ENCODE measurements at places on chromosomes 2 and 18.

DNA sequence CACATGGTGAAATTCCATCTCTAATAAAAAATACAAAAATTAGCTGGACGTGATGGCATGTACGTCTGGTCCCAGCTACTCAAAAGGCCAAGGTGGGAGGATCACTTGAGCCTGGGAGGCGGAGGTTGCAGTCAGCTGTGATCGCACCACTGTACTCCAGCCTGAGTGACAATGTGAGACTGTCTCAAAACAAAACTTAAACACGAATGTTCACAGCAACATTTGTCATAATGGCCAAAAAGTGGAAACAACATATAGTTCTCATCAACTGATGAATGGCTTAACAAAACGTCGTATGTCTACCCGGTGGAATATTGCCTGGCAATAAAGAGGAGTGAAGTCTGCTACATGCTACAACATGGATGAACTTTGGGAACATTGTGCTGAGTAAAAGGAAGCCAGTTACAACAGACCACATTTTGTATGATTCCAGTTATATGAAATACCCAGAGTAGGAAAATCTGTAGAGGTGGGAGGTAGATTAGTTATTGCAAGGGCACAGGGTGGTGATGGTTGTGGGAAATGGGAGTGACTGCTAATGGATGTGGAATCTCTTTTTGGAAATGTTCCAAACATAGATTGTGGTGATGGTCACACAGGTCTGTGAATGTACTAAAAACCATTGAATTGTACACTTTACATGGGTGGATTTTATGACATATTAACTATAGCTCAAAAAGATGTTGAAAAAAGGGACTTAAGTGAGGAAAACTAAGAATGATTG lies 478.2 kb downstream of the PTPRM start:
- no peak for DNase-seq

GRCh38 chr2:234373060-234373459 lies 123.8 kb downstream of the ARL4C start:
- DNase-seq, result no peak

GRCh38 chr18:46427216-46427995 lies 229.6 kb downstream of the LOXHD1 start:
- no peak for DNase-seq

GRCh38 chr2:65856928-65857327 lies 424.5 kb upstream of the SPRED2 start:
- DNase-seq, result no peak

- DNase-seq, result no peak
Measured at GRCh38 chr18:864872-865273, 39.8 kb upstream of the ADCYAP1 start.

GRCh38 chr2:165631089-165631488 lies 161.6 kb downstream of the CSRNP3 start:
- DNase-seq, result peak; percentile 86

- no peak for DNase-seq
Measured at GRCh38 chr18:2920027-2920426, 73.2 kb downstream of the EMILIN2 start.

DNA sequence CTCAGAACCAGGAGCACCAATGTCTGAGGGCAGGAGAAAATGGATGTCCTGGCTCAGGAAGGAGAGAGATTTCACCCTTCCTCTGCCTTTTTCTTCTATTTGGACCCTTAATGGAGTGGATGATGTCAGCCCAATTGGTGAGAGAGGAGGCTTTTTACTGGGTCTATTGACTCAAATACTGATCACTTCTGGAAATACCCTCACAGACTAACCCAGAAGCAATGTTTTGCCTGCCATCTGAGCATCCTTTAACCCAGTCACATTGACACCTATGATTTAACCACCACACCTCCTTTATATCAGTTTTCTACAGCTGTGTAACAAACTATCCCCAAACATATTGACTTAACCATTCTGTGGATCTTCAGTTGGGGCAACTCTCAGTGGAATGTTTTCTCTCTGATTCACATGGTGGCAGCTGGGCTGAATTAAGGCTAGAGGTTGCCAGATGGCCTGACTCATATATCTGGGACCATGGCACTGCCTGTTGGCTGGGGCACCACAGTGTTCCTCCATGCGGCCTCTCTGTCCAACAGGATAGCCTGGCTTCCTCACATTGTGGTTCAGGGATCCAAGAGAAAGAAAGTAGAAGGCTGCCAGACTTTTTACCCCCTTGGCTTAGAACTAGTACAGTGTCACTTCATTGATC lies 18.2 kb upstream of the MBOAT2 start:
- no peak for DNase-seq

DNA sequence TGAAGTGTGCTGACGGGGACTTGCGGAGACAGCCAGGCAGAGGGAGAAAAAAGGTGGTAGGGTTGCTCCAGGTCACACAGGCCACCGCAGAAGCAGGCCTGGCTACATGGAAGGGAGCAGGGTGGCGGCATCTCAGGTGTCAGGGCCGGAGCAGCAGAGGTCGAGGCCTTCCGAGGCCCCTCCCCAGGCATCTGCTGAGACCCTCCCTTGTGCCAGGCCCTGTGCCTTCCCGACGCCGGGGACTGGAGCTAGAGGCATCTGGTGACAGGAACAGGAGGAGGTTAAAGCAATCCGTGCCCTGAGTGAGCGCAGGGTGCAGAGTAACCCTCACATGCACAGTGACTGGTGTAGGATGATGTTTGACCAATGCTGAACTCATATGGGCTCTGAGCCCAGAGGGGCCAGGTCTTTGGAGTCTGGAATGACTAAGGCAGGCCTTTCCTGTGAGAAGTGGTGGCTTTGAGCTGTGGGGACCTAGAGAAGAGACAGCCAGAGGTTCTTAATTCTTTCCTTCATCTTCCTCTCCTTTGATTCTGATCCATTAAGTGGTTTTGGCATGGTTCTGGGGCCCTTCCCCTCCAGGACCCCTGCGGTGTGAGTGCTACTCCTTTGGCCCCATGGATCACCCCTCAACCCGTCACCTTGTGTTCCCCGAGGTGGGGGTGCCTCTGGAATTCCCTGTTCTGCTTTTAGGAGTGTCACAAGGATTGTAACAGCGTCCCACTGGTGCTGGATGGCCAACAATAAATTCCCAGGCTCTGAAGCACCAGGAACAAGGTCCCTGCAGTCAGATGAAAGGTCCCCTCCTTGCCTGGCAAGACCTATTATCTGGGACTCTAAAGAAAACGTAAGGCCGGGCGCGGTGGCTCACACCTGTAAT lies 72.1 kb downstream of the KLHL29 start:
- DNase-seq, result no peak

DNA sequence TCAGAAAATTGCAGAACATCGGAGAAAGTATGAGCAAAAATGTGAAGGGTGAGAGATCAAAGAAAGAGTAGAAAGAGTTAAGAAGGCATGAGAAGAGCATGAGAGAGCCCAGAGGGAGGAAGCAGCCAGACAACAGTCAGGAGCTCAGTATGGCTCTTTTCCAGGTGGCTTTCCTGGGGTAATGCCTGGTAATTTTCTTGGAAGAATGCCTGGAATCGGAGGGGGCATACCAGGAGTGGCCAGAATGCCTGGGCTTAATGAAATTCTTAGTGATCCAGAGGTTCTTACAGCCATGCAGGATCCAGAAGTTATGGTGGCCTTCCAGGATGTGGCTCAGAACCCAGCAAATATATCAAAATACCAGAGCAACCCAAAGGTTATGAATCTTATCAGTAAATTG lies 271.8 kb upstream of the TFPI start:
- no peak for DNase-seq

GRCh38 chr2:221371347-221371746 lies 200.8 kb downstream of the EPHA4 start:
- no peak for DNase-seq

GRCh38 chr18:77023102-77023782 lies 109.3 kb downstream of the MBP start:
- no peak for DNase-seq

- DNase-seq, result no peak
Measured at GRCh38 chr2:153575171-153575853, 96.8 kb upstream of the RPRM start.

DNA sequence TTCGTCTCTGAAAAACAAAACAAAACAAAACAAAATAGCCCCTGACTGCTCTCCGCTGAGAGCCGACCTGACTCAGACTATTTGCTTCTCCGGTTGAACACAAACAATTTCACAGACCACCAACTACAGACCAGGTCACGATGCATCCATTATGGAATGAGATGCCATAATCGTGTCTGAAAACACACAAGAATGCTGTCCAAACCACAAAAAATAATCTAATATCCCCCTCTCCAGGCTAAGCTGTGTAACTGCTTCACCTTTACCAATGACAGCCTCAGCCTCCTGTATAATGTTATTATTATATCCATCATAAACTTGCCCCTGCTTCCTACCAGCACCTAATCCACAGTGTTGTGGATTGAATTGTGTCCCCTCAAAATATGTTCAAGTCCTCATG lies 114.7 kb downstream of the DNAH6 start:
- no peak for DNase-seq

GRCh38 chr2:205685314-205686055 lies 3.2 kb downstream of the NRP2 start:
- DNase-seq, result no peak

DNA sequence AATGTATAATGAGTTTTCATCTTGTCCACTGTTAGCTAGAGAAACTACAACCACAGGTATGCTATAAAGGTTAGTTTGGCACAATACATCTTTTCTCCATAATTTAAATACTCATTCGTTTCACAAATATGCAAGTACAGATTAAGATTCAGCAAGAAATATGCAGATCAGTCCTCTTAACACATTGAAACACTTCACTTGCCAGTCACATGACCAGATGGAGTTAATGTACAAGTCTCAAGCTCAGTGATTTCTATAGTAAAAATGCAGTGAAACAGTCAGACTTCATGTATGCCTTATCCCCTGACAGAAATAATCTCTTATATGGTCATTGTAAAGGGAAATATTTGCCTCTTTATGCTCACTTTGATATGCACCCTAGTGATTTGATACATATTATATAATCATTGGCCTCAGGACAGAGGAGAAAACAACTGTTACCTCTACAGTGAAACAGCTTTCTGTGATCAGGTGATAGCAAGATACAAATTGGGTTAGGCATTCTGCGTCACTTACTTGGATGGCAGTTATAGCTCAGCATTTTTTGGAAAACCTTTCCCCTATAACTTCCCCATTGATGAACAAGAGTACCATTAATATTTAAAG lies 104.6 kb downstream of the TCF4 start:
- no peak for DNase-seq

DNA sequence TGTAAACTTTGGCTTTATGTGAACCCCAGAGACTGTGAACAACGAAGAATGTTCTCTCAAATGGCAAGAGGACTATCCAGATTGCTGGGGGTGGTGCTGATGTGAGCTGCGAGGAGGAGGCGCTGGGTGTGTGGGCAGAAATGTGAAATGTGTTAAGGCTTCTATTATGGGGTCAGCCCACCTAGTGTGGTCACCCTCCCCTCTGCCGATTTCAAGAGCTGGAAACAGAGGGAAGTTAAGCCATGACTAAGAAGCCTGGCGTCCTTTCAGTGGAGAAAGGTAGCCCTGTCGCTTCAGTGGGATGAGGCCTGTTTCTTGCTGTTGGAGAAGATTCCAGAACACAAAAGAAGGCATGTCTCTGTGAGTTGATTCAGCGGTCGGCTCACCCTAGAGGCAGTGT lies 89.0 kb upstream of the KCTD1 start:
- no peak for DNase-seq

GRCh38 chr2:1156531-1156930 lies 205.9 kb downstream of the SNTG2 start:
- peak; percentile 38 for DNase-seq

DNA sequence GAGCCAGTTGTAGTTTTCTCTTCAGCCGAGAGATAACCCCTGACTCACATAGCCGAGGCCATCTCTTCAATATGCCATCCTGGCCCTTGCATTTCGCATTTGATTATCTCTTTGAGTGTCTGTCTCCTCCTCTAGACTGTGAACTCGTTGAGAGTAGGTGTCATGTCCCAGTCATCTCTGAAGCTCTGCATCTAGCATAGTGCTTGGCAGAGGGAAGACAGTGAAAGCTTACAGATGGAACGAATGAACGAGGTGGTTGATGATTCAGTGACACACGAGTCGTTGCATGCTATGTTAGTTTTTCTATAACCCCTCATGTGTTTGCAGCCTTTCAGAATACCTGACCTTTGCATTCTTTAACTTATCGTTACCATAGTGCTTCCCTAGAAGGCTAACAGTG lies 59.9 kb upstream of the CYRIA start:
- DNase-seq, result peak; percentile 78

DNA sequence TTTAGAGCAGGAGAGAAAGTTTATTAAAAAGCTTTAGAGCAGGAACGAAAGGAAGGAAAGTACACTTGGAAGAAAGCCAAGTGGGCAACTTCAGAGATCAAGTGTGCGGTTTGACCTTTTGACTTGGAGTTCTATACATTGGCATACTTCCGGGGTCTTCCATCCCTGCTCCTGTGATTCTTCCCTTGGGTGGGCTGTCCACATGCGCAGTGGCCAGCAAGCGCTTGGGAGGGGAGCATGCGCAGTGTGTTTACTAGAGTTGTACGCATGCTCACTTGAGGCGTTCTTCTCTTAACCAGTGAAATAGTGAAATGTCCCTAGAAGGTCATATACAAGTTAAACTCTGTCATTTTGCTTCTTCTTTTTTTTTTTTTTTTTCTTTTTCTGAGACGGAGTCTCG lies 56.9 kb upstream of the ZNF532 start:
- no peak for DNase-seq

- DNase-seq, result no peak
Measured at GRCh38 chr2:19757586-19757985, 144.2 kb downstream of the TTC32 start.

GRCh38 chr18:22015156-22015555 lies 154.2 kb upstream of the GATA6 start:
- DNase-seq, result no peak

- DNase-seq, result no peak
Measured at GRCh38 chr18:3514312-3515216, 64.6 kb downstream of the TGIF1 start.

DNA sequence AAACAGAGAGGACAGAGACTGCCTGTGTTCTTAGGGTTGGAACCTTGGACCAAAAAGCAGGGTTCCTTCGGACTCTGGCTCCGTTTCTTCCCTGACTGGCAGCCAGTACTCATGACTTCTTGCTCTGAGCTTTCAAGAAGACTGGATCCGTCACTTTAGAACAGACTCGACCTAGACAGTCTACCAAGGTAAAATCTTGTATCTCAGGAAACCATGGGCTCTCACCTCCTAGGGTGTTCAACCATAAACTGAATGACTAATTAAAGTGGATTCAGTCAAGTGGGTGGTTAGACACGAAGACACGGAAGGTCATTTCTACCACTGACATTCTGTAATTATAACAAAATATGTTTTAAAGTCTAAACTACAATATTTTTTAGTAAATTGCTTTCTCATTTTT lies 153.8 kb upstream of the SLC39A10 start:
- DNase-seq, result no peak

DNA sequence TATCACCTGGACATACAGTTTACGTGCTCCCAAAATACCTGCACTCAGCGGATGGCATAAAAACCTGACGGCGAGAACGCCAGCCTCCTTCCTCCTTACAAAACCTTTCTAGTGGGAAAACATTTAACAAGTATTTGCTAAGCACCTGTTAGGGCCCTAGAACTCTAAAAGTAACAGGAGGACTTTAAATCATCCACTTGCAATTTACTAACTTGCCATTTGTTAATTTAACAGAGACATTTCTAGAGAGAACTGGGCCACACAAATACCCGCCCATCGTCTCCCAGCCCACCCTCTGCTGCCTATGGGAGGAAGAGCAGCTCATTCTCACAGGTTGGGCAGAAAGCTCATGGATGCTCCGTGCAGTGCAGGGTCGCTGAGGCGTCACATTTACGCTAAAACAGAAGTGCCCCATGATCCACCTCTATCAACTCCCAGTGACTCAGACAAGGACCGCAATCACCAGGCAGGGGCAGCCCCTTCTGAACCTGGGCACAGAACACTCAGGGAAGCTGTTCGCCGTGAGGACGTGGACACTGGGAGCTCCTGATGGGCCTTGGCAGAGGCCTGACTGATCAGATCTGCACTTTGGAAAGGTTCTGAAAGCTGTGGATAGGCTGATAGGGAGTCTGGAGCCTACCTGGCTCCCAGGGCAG lies 106.9 kb downstream of the HDAC4 start:
- no peak for DNase-seq
